Right atrium auricular region (tissue), 2 donors: ENCODE measurements at places on chromosomes 13 and 19. TPM values are rescaled to one million over a fixed set of nuclear protein-coding genes. Genes with fewer than 3 reads are reported as not detected.

DNA sequence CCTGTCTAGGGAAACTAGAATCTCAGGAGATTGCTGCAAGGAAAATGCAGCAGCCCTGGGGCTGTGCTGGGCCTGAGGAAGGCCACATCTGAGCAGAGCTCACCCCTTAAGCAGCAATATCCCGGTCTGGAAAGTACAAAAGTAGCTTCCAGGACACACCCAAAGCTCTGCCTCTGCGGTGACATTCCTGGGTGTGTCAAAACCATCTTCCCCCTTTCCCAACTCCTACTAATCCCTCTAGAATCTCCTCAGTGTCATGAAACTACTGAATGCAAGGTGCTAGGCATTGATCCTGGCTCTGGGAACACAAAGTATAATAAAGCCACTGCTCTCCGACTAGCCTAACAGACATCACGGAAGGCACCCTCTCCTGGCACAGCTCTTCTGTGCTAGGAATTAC lies 5.0 kb downstream of the PBX4 start:
- no peak overlapping the region for H3K27ac ChIP-seq
- H3K36me3 ChIP-seq: no peaks in the 10 kb centered on the region
- no peak for DNase-seq
- H3K4me1 ChIP-seq: peaks cover 5% of the 10 kb centered on the region

DNA sequence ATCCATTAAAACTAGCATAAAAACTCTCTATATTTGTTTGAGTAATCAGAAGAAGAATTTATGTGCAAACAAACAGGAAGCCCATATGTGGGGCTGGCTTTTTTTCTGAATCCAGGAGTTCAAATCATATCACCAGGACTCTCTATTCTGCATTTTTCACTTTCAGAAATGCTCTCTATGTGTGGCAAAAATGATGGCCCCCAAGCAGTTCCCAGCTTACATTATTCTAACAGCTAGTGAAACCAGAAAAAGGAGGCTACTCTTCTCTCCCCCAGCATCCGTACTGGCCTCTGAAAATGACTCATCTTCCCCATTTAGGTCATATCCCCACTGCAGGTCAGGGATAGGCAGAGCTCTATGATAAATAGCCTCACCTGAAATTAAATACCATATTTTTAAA lies 20.4 kb downstream of the RBM26 start:
- no peaks in the 10 kb centered on the region for H3K27me3 ChIP-seq
- H3K4me1 ChIP-seq: peaks cover 25% of the 10 kb centered on the region
- no peaks in the 10 kb centered on the region for H3K36me3 ChIP-seq

- no peak for DNase-seq
- H3K27me3 ChIP-seq: no peaks in the 10 kb centered on the region
- H3K27ac ChIP-seq: no peak overlapping the region
- H3K36me3 ChIP-seq: peaks cover 15% of the 10 kb centered on the region
Observed at GRCh38 chr19:21749090-21749489, 18.3 kb downstream of the ZNF100 start.

DNA sequence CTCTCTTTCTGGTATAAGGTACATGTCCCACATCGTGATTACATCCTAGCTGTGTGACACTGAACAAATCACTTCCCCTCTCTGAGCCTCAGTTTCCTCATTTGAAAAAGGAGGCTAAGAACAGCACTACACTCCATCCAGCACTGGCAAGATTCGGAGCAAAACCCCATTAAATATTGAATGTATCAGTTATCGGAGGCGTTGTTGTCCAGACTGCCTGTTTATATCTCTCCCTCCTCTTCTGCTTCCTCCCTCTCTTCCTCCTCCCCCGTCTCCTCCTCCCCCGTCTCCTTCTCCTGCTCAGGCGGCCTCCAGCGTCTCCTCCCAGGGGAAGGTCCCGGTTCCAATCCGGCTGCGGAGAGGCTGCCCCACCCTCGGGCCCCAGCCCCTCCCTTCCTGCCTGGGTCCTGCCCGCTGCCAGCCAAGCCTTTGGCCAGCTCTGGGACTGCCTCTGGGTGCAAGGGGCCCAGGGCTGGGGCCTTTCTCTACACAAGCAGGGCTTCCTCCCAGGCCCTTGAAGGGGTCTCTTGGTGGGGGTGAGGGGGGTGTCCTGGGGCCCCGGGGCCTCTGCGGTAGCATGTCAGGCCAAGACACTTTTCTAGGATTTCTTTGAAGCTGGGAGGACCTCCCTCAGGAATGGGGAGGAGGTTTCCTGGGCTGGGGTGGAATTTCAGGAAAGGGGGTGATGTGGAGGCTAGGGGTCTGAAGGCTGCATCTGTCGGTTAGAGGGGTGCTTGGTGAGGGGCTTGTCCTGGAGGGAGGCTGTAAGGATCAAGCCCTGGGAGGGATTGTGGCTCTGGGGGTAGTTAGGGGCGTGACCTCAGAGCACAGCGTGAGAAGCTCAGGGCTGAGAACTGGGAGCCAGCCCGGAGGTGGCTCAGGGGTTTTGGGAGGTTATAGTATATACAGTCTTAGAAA lies 1.9 kb downstream of the RRAS start:
- peaks cover 11% of the 10 kb centered on the region for H3K36me3 ChIP-seq
- H3K4me1 ChIP-seq: peaks cover 60% of the 10 kb centered on the region
- DNase-seq: peak; percentile 92

- no peaks in the 10 kb centered on the region for H3K36me3 ChIP-seq
- DNase-seq: no peak
- no peak overlapping the region for H3K4me3 ChIP-seq
Observed at GRCh38 chr13:112346173-112346898, 29.8 kb upstream of the SPACA7 start.

DNA sequence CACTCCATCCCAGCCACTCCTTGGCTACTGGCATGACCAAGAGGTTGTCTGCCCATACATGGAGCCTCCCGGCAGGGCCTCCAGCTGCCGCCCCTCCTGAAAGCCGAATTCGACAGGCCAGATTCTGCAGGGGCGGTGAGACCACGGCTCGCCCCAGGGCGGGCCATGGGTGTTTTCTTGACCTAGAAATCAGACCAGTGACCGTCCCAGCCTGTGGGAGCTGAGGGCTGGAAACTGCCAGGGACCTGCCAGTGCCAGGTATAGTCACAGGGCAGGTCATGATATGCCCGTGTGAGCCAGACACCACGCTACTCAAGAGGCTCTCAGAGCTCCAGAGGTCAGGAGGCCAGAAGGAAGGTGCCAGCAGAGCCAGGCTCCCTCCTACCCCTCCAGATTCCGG lies 16.8 kb downstream of the DAPK3 start:
- no peak overlapping the region for H3K4me3 ChIP-seq
- H3K36me3 ChIP-seq: peaks cover 33% of the 10 kb centered on the region
- no peak for DNase-seq

- no peaks in the 10 kb centered on the region for H3K27me3 ChIP-seq
- no peaks in the 10 kb centered on the region for H3K36me3 ChIP-seq
- H3K4me1 ChIP-seq: no peaks in the 10 kb centered on the region
Observed at GRCh38 chr13:107379407-107380155, 811.6 kb upstream of the ARGLU1 start.

Gene SLC7A10
- 0.79 TPM for total RNA-seq

Gene C19orf85
- not detected for total RNA-seq

Gene RASIP1
- total RNA-seq: 22.9 TPM
